ENCODE measurements at places on chromosomes 2 and 18.

DNA sequence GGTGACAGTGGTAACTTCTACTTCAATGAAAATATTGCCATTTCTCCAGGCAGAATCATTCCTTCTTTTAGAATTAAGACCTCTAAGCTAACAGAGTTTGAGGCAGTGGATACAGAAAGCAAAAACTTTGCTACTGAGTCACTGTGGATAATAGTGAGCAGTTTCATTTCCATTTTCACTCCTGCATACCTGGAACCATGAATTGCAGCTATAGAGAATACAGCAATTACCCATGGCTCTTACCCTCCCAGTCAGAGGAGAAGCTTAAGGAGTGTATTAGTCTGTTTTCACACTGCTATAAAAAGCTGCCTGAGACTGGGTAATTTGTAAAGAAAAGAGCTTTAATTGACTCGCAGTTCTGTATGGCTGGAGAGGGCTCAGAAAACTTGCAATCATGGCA is 531.4 kb upstream of the CNTNAP5 start:
- no peak for DNase-seq

- DNase-seq = no peak
Observed at GRCh38 chr2:66794070-66794469, 359.1 kb downstream of the MEIS1 start.

DNA sequence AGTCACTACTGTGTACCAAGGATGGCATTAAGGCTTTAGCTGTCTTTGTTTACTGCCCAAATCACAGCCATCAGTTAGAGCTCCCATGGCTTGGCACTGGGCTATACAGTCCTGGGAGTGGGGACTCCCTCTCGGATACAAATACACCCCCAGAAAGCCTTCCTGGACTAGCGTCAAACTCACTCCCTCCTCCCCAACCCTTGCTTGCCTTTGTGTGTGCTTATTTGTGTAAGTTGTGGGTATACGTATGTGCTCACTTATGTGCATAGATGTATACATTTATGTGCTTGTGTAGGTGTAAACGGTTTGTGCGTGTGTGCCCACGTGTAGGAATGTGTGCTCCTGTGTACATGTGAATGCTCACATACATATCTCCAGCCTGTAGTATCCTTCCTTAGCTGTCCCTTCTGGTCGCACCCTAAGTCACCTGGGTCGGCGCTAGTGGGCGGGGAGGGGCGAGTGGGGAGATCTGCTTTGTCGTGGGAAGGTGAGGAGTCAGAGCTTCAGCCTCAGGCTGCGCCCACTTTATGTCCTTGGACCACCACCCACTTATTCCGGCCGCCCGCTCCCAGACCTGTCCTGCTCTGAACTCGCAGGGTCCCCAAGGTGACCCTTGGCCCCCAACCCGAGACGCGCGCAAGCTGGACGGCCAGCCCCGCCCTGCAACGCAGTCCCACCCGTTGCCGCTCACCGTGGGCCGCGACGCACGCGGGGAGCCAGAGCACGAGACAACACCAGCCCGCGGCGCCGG is 461 bp downstream of the PRADC1 start:
- peak; percentile 24 for DNase-seq

GRCh38 chr2:16198166-16198912 is 258.0 kb downstream of the MYCN start:
- no peak for DNase-seq

- no peak for DNase-seq
Observed at GRCh38 chr2:236865052-236865451, 220.6 kb upstream of the COPS8 start.

DNA sequence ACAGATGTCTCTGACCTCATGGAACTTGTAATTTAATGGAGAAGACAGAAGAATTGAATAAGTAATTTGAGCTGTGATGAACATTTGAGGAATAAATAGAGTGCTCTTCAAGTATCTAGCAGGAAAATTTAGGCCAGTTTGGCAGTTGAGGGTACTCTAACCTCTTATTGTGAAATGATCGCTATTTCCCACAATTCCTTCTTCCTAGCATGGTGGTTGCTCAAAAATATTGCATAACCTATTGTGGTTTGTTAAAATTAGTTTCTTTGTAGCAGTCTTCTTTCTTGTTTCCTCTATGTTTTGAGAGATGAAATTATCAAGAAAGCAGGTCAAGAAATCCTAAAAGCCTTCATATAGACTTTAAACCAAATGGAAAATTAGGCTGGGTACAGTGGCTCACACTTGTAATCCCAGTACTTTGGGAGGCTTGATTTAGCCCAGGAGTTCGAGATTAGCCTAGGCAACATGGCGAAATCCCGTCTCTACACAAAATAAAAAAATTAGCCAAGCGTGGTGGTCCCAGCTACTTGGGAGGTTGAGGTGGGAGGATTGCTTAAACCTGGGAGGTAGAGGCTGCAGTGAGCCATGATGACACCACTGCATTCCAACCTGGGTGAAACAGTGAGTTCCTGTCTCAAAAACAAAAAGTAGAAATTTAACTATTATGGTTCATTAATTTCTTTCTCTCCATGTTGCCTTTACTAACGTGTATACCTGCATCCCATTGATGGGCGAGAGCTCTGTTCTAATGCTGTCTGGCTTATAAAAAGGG is 58.7 kb downstream of the RBKS start:
- no peak for DNase-seq

- no peak for DNase-seq
Observed at GRCh38 chr2:67399144-67399543, 2.0 kb downstream of the ETAA1 start.

- DNase-seq = no peak
Observed at GRCh38 chr18:12251311-12251710, 2.9 kb upstream of the CIDEA start.

DNA sequence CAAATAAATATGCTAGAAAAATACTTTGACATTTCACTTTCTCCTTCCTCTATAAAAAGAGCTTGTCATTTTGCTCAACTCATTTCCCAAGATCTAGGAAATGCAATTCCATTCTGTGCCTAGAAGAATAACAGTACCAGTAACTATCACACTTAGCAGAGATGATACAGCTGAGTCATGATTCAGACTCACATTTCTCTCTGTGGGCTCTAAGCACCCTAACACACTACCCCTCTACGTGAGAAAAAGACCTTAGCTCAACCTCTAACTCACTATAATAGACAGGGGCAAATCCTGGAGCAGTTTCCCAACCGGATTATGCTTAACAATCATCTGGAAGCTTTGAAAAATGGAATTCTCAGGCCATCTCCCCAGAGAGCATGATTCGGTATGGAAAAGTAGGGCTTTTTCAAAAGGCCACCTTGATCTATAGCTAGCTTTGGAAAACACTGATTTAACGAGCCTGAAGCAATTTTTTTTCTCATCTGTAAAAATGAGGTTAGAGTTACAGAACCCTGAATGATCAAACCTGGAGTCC is 1312.3 kb upstream of the PIK3C3 start:
- no peak for DNase-seq

DNA sequence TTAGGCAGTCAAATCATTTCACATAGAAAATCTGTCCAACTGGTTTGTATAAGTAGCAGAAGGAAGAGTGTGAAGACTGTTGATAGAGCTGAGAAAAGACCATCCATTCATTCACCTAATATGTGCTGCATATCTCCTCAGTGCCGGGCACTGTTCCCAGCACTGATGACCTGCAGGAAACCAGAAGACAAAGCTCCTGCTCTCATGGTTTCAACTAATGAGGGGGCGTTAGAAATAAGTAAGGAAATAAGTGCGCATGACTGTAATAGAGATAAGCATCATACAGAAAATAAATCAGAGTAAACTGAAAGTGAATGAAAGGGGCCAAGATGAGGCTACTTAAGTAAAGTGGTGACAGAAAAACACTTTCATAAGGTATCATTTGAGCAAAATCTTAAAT is 427.5 kb upstream of the CDH20 start:
- no peak for DNase-seq

DNA sequence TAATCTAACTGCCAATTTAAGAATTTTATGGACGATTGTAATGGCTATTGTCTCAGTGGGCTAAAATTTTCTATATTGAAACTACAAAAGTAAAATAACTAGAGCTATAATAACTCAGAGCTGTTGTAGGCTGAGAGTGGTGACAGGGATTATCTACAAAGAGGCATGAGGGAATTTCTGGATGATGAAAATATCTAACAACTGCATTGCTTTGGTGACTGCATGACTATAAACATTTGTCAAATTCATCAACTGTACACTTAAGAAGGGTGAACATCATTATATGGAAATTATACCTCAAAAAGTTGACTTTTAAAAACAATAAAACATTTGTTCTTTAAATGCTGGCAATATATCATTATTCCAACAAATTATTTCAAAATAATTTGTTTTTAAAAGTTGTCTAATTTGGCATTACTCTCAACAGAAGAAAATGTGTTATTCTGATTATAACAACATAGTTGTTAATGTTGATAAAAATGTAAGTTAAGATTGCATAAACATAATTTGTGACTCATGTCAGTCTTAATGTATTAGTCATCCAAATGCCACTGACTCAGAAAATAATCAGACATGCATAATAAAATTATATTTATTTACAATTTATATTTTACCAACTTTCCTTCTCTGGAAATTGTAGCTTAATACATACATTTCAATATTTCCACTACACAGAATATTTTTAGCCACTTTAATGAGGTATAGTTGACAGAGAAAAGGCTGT is 865.1 kb upstream of the VRK2 start:
- no peak for DNase-seq

DNA sequence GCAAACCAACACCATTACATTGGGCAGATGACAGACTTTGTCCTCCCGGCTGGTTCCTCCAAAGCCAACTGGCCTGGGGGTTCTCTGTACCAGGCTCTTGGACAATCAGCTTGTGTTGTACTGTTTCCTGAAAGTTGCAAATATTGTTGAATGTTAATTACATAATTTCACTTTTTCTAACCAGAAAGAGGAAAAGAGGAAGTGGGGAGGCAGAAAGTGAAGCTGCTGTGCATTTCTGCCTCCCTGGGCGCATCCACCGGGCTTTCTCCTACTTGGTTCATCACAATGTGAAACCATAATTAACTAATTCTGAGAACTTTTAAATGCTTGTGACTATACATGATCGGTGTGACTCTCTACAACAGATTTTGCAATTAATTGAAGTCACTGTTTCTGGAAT is 10.1 kb downstream of the TWIST2 start:
- DNase-seq = no peak

GRCh38 chr2:67994716-67995115 is 68.1 kb downstream of the C1D start:
- no peak for DNase-seq

DNA sequence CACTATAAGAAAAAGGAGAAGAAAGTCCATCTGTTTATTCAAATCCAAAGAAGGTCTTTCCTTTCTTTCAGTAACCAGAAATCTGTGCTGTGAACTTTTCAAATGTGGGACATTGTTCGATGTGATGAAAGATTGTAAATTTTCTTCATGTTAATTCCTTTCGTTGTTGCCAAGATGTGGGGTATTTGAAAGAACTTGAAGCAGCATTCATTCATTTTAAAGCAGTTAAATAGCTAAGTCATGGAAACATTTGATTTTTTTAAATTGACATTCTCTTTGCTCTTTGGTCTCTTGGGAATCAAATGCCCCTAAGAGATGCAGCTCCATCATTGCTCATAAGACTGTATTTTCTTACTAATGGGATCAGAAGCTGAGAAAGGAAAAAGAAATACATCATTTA is 93.7 kb upstream of the EHBP1 start:
- no peak for DNase-seq

DNA sequence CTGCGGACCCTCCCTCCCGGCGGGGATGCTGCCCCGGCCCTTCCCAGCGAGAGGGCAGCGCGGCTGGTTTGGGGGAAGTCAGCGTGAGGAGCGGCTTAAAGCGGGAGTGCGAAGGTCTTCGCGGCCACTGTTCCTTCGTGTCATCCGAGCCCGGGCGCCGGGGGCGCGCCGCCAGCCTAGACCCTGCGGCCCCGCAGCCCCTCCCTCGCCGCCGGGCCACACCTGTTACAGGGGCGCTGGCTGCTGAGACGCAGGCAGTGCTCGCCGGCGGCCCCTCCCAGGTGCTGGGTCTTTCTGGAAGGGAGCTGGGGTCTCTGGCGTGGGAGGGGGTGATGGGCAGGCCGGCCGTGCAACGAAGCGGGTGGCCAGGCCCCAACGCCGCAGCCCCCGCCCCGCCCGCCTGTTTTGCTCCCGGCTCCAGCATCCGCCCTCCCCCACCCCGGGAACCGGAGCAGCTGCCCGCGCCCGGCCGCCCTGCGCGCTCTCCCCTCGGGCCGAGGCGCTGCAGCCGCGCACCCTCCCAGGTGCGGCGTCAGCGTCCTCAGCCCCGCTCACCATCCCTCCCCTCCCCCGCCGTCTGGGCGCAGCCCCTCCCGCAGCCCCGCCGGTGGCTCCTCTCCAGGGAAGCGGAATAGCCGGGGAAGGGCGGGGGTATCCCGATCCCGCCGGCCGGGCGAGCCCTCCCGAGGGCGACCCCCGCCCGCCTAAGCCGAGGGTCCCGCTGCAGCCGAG is 727 bp downstream of the KIF1A start:
- peak; percentile 58 for DNase-seq

- DNase-seq = peak; percentile 26
Observed at GRCh38 chr2:201798252-201798913, 8.0 kb upstream of the CDK15 start.

- no peak for DNase-seq
Observed at GRCh38 chr2:207328944-207329386, 163.2 kb upstream of the KLF7 start.

DNA sequence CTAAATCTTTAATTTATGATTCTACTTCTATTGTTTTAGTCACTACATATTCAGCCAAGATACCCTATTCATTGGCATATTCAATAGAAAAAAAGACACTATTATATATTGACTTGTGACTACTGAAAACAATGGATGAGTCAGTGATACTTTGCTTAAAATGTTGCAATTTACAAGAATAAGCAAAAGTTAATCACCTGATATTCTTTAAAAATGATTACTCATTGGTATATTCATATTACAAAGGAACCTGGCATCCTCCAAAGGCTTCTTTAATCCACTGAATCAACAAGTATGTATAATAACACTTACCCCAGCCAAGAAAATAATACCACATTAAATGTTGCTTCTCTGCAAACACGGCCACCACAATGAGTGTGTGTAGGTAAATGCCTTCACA is 87.8 kb downstream of the CALCRL start:
- no peak for DNase-seq

- no peak for DNase-seq
Observed at GRCh38 chr2:239321596-239322415, 79.0 kb downstream of the HDAC4 start.

DNA sequence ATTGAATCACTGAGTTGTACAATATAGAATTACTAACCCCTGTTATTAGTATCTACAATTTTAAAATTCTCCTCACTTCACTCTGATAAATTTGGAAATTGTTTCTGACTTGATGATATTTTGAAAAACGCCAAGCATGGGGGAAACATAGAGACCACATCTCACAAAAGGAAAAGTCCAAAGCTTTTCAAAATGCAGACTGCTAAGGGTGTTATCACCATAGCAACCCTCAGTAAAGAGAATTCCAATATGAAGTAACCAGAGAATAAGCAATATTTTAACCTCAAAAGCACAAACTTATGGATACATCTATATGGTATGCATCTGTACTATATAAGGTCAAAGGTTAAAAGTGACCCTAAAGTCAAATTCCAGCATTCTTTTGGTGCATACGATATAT is 22.7 kb downstream of the LRP2 start:
- DNase-seq = no peak
